Activated CD4-positive, CD25-positive, alpha-beta regulatory T cell (primary cell): ENCODE measurements at places on chromosomes 12 and 14.
A peak's percentile ranks its signal among the peaks of the same experiment; 100 is the strongest.

GRCh38 chr14:62189698-62190097 is 427.5 kb downstream of the SNAPC1 start:
- DNase-seq, result no peak

DNA sequence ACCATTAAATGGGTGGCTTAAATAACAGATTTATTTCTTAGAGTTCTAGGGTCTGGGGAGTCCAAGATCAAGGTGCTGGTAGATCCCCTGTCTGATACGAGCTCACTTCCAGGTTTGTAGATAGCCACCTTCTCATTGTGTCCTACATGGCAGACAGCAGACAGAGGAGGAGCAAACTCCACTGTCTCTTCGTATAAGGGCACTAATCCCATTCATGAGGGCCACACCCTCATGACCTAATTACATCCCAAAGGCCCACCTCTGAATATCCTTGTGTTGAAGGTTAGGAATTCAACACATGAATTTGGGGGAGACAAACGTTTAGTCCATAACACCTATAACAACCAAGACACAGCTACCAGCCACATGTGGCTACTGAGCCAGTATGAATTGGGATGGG is 47.1 kb upstream of the PPP2R5C start:
- no peak for DNase-seq

DNA sequence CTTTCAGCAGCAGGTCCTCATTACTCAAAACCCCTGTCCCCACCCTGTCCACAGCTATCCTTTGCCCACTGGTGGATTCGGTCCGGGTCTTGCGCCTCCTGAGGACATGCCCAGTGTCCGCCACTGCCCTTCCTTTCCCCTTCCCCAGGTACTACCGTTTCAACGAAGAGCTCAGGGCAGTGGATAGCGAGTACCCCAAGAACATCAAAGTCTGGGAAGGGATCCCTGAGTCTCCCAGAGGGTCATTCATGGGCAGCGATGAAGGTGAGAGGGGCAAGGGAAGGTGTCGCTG is 8.7 kb downstream of the MMP14 start:
- DNase-seq, result no peak

DNA sequence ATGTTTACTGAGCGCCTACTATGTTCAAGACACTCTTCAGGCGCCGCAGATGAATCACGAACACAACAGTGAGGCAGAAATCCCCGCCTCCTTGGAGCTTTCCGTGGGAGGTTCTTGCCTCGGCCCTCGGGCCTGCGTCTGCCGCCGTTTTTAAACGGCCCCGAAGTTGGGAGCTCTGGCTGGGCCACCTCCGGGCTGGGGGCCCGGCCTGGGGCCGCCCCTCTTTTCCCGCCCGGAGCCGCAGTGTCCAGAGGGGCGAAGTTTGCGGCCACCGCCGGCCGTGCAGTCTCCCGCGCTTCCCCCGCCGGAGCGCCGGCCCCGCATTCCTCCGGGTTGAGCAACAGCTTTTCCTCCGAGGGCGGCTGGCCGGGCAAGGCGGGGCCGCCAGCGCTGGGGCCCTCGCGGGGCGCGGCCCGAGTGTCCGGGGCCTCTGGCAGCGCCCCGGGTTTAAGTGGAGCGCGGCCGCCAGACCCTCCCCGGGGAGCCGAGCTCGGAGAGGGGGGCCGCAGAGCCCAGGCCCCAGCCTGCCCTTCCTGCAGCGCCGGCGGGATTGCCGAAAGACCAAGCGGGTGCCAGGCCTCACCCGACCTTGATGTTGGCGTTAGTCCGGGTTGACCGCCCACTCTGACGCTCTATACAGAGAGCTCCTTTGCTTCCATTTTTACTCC is 18.7 kb upstream of the CTDSP2 start:
- no peak for DNase-seq

DNA sequence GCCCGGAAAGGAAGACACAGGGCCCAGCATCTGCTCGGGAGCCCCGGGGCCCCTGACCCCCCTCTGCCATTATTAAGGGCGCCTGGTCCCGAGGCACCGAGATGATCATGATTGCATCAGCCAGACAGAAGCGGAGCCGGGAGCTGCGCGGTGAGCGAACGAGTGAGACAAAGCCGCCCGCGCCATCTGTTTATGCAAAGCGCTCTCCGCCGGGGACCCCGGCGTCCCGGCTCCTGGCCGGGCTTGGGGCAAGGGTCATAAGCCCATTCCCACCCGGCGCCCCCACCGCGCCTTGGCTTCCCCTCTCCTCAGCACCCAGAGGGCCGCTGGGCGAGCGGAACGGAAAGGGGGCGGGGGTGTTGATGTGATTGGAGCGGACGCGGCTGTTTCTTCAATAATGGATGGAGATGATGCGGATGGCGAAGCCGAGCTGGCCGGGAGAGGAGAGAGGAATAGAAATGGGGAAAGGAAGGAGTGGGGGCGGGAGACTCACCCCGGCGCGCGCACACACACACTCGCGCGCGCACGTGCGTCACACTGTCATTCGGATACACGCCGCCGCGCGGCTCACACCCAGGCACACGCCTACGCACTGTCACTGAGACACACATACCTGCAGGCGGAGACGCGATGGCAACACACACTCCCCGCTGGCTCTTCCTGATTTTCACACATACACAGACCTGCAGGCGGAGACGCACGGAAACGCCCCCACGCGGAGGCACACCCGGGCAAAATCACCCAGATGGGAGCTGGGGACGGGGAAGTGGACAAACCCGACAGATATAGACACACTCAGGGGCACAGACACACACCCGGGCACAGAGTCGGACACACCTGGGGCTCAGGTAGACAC is 10.7 kb downstream of the STAC3 start:
- DNase-seq, result peak; percentile 37

- no peak for DNase-seq
These were observed 27.0 kb upstream of the ESRRB start for GRCh38 chr14:76348898-76349297.

GRCh38 chr12:124459852-124460645 is 107.4 kb downstream of the NCOR2 start:
- DNase-seq, result no peak

DNA sequence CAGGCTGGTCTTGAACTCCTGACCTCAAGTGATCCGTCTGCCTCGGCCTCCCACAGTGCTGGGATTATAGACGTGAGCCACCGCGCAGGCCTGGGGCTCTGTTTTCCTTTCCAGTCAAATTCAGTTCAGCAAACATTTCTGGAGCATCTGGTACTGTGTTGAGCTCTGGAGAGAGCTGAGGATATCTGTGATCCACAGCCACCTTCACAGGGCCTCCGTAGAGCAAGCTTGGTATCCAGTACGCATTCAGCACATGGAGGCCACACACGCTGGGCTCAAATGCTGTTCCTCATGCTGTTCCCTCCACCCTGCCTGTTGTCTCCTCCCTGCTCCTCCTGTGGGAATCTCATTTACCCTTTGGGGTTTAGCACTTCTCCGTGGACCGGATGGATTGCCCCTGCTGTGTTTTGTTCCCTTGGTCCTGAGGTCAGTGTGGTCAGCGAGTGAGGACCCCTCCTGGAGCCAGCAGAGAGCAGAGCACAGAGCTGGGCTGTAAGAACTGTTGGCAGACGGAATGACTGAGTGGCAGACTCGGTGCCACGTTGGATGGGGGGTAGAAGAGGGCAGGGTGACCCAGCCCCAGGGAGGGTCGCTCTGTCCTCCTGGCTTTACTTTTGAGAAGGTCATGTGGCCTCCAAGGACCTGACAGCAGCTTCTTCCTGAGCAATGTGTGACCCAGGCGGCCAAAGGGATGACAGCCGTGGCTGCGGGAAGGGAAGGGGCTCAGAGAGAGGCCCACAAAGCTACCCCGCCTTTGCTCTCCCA is 891 bp downstream of the RPS6KL1 start:
- no peak for DNase-seq

GRCh38 chr12:81005606-81006005 is 67.9 kb upstream of the LIN7A start:
- DNase-seq, result no peak

DNA sequence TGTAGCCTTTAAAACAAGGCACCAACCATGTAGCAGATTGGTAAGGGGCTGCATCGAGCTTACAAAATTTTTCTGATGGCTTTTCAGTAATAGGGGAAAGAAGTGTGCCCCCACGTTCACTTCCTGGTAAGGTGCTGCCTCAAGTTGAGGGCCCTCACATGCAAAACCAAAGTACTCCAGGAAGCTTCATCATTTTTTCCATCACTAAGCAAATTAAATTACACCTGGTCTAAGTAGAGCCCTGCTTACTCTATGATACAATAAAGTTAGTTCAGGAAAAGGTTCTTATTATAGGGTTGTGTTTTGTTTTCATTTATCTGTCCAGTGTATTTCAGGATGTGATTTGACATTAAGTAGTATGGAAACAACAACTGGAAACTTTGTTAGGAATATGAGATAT is 15.0 kb upstream of the AKAP5 start:
- DNase-seq, result no peak

DNA sequence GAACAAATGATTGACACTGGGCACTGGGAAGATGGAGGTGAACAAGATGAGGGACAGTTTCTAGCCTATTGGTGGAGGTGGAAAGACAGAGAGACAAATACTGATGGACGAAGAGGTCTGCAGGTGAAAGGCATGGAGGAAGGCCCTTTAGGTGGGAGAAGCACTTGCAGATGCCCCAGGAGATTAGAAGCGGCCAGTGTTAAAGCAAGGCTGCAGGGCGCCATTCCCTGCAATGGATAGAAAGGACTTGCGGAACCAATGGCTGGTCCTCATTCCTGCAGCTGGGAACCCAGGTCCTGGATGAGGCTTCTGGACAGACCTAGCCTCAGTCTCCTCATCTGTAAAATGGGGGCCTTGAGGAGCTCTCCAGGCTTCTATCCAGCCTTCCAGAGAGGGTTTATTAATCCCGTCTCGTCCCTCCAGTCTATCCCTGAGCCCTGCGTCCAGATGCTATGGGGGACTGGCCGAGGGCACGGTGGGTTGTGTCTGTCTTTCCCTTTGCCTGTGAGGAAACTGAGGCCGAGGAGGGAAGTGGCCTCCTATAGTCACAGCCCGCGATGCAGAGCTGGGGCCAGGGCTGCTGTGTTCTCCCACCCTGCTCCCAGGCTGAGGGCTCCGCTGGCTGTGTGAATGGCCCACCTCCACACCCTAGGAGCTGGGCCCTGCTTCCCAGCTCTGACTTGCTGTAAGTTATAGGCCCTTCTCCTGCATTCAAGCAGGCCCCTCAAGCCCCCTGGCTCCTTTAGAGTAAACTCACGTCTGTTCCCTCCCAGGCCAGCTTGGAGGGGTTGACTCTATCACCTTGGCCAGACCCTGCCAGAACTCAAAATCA is 33.0 kb downstream of the CYP46A1 start:
- DNase-seq, result no peak

- DNase-seq, result no peak
These were observed 59.7 kb upstream of the C14orf132 start for GRCh38 chr14:95979339-95980042.

DNA sequence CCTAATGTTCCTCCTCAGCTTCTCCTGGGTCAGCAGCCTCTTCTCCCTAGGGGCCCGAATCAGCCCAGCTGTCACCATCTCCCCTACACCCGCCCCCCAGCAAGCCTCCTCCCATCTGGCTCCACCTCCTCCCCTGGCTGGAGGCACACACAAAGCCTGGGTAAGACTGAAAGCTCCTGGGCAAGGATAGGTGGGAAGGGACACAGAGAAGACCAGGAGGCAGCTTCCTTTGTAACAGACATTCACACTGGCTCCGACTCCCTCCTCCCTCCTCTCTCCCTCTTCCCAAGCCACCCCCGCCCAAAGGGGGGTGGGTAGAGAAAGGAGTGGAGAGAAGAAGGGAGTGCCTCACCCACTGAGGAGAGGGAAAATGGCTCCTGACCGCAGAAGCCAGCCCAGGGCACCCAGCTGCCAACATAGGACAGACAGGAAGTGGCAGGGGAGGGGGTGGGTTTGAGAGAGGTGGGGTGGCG is 4.0 kb downstream of the CHD4 start:
- DNase-seq, result peak; percentile 15

DNA sequence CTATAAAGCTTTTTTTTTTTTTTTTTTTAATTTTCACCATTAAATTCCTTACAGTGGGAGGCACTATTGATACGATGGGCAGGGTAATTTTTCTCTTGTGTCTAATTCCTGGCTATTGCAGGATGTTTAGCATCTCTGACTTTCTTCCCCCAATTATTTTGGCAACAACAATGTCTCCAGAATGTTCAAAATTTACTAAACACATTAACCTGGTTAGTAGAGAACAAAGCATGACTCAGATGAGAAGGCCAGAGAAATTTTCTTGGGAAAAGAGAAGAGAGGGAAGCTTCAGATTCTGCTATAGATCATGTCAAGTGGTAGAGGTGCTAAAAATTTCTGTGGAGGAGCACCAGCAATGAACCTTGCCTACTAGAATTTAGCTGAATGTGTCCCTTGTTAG is 171.5 kb upstream of the PRICKLE1 start:
- DNase-seq, result no peak

DNA sequence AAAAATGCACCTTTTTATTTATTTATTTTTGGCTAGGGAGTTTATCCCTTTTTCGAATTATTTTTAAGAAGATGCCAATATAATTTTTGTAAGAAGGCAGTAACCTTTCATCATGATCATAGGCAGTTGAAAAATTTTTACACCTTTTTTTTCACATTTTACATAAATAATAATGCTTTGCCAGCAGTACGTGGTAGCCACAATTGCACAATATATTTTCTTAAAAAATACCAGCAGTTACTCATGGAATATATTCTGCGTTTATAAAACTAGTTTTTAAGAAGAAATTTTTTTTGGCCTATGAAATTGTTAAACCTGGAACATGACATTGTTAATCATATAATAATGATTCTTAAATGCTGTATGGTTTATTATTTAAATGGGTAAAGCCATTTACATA is 14.9 kb upstream of the SNAPC1 start:
- DNase-seq, result no peak

GRCh38 chr12:70508178-70508577 is 129.1 kb downstream of the PTPRB start:
- DNase-seq, result no peak

DNA sequence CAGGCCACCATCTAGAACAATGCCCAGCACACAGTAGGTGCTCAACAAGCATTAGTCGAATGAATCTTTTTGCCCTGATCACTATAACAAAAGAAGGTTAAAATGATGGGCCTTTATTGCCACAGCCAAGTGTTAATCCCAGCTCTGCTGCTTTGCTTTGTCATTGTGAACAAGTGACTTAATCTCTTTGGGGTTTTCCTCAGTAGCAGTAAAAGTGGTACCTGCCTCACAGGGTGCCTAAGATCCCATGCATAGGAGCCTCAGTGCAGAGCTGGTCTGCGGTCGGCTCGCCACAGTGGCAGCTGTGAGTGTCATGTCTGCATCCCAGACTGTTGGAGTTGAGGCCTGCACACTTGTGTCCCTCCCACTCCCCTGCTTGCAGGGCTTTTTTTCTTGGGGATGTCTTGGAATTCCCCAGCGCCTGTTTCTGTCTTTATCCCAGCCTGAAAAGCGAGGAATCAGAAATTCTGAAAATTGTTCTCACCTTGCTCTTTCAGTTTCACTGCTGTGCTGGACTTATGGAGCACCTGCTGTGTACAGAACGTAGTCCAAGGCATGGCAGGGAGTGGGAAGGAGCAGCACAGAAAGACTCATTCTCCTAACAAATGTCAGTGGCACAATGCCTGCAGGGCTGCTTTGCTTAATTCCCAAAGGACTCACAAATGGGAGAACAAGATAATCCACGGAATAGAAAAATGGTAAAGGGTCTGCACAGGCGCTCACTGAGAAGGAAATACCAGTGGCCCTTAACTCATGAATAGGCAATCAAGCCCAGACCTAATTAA is 90.8 kb downstream of the EML1 start:
- no peak for DNase-seq
